ENCODE measurements at places on chromosomes 4 and X. TPM values are rescaled to one million over a fixed set of nuclear protein-coding genes. Genes with fewer than 3 reads are reported as not detected.

Gene PABPC5
- not detected for total RNA-seq

Gene CSAG1
- not detected for total RNA-seq

Gene SEL1L3
- total RNA-seq = 49.4 TPM

Gene GLRA2
- total RNA-seq = not detected

Gene EREG
- total RNA-seq = 34.0 TPM

Gene C1QTNF7
- total RNA-seq = not detected

Gene SRPX
- total RNA-seq = 9.4 TPM

Gene MAGEA8
- total RNA-seq = not detected

Gene ZNF157
- not detected for total RNA-seq

Gene DDIT4L
- 0.23 TPM for total RNA-seq

Gene MAD2L1
- 16.2 TPM for total RNA-seq

Gene UGT2B11
- not detected for total RNA-seq

Gene XPNPEP2
- not detected for total RNA-seq

Gene PPARGC1A
- total RNA-seq = 0.12 TPM

Gene TMEM154
- 37.9 TPM for total RNA-seq

Gene DIAPH2
- total RNA-seq = 17.6 TPM

Gene ADH1A
- total RNA-seq = 0.21 TPM

Gene SSX4
- not detected for total RNA-seq

Gene NIPAL1
- total RNA-seq = 6.8 TPM

Gene FBXO8
- 30.6 TPM for total RNA-seq
